Activated T-cell treated with anti-CD3 and anti-CD28 coated beads, Interleukin-2, amount 50 U/mL, for 4 hours (primary cell): ENCODE measurements at places on chromosomes 1 and 21.

DNA sequence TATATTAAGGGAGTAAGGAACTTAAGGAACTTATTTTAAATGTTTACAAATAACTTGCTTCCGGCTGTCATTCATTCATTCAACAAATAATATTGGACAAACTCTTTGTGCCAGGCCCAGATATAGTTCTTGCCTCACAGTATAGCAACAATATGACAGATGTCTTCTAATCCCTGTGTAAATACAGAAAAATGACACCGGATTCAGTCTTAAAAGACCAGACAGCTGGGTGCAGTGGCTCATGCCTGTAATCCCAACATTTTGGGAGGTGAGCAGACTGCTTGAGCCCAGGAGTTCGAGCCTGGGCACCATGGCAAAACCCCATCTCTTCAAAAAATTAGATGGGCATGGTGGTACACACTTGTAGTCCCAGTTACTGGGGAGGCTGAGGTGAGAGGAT is 23.7 kb downstream of the EIF2B3 start:
- DNase-seq, result no peak

GRCh38 chr1:57986432-57986831 is 560.1 kb downstream of the OMA1 start:
- DNase-seq, result no peak

- DNase-seq, result peak; percentile 57
Observed at GRCh38 chr21:38219049-38219628, 37.7 kb upstream of the KCNJ15 start.

DNA sequence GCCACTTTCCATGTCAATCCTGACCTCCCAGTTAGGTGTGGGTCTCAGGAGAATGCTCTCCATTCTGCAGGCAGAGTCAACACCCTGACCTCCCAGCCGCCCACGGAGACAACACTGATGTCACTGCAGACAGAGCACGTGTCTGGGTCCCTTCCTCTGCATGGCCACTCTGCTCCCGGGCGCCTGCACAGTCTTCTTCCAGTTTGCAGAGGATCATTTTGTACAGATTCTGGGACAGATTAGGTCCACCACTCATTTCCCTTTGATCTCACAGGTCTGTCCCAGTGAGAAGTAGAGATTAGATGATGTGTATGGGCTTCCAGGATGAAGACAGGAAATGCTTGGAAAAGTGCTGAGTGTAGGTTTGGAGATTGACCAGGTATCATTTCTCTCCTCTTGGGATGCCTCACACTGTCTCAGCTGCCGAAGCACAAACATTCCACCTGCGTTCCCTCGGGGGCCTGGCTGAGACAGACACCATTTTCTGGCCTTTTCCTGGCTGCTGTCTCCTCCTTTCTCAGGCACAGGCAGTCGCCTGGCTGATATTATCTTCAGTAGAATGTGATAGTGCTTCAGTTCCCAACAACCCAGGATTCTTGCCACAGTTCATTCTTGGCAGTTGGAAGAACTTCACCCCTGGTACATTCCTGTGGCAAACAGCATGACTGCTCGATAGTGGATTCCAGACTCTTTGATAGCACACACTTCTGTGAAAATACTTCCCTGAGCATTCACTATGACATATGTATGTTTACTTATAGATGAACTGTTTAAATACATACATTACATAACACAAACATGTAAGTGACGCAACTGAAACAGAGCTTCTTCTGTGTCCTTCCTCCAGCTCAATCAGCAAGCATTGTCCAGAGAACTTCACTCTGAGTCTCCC is 7.9 kb downstream of the MYBPHL start:
- DNase-seq, result no peak

DNA sequence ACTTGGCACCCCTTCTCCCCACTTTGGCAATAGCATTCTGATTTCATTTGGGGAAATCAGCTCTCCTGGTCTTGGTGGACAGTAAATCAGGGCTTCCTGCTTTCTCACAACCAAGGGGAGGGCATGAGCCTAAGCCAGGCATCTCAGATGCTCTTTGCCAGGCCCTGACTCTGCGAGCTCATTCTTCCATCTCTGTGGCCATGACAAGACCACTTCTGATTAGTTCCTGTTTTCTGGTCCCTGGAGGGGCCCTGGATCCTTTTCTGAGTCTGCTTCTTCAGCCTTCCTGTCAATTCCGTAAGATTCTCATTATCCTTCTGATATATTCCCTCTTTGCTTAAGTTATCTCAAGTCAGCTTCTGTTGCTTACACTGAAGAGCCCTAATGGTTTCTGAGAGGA is 210.4 kb downstream of the HIVEP3 start:
- no peak for DNase-seq

DNA sequence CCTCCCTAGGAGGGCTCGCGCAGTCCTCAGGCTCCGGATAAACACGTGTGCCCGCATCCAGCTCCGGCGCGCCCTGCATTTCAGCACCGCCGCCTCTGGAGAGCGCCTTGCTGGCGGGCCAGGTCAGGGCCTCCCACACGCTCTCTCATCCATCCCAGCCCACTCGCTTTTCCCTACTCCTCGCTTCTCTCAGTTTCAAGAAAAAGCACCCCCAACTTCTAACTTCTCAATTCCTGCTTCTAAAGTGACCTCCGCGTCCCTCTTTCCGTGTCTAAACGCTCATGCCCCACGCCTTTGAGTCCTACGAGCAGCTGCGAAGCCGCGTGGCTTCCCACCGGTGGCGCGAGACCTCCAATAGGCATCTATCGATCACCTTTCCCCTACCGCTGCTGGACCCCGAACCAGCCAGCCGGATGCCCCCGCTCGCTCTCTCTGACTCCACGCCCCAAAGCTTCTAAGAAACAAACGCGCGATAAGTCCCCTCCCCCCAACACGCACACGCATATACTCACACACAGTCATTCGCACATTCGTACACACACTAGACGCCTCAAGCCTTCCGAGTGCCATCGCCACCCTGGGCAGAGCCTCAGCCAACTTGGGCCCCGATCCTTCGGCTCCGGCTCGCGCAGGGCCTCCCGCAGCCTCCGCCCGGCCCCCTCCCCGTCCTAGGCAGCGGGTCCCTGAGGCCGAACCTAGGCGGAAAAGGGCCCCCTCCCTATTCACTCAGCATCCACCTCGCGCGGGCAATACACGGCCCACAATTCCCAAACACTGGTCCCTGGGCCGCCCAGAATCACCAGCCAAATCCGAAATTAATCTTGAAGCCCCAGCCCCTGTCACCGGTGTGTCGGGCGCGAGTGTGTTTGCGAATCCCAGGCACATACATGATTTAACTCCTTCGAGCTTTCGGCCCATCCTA is 1.1 kb downstream of the NMNAT2 start:
- no peak for DNase-seq

DNA sequence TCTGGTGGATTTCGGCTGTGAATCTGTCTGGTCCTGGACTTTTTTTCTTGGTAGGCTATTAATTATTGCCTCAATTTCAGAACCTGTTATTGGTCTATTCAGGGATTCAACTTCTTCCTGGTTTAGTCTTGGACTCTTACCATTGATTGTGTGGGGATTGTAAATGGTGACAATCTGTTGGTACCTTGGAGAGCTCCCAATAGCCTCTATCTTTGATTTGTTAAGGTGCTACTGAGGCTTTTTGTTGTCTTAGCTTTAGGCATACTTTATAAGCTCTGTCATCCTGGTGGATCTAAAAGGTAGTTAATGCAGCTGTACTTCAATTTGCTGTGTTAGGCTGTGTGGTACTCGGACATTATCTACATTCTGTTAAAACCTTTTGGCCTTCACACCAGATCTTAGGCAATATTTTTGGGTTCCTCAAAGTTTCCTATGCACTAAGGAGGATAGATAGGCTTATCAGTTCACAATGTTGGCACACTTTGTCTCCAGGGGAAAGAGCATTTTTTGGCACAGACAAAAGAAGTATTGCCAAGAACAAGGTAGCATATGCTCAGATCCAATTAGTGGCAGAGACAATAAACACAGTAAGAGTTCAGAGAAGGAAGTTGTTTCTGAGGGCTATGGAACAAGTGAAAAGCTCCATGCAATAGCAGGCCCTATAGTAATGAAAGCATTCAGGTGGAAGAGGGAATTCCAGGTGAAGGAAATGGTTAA is 230.4 kb downstream of the PDE4B start:
- DNase-seq, result no peak

GRCh38 chr1:89598450-89599331 is 34.2 kb upstream of the LRRC8C start:
- no peak for DNase-seq

DNA sequence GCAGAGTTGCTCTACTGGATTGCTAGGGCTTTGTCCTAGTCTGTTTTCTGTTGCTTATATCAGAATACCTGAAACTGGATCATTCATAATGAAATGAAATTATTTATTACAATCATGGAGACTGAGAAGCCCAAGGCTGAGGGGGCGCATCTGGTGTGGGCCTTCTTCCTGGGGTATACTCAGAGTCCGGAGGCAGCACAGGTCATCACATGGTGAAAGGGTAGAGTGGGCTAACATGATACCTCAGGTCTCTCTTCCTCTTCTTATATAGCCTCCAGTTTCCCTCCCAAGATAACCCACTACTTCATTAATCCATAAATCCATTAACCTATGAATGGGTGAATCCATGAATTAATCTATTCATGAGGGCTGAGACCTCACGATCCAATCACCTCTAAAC is 667.6 kb upstream of the NCAM2 start:
- DNase-seq, result no peak

GRCh38 chr1:233635765-233636502 is 22.0 kb downstream of the KCNK1 start:
- DNase-seq, result no peak

DNA sequence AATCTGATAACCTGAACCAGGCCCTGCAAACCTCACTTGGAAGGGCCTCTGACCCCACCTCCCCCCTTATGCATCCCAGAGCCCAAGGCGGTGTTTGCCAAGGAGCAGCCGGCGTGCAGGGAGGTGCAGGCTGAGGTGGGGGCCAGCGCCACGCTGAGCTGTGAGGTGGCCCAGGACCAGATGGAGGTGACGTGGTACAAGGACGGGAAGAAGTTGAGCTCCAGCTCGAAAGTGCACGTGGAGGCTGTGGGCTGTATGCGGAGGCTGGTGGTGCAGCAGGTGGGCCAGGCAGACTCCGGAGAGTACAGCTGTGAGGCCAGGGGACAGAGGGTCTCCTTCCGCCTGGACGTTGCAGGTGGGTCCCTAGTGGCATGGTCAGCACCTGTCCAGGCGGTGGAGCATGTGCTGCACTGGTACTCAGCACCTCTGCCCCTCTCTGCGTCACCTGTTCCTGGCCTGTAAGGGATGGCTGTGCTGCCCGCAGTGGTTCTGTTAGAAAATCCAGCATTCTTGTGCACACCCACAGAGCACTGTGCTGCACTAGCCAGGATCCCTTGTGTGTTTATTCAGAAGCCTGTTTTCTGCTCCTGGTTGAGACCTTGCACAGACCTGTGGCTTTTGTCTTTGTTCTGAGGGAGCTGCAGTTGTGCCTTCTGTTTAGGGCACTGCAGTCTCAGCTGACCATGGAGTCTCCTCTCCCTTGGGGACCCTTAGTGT is 11.6 kb downstream of the OBSCN start:
- no peak for DNase-seq

DNA sequence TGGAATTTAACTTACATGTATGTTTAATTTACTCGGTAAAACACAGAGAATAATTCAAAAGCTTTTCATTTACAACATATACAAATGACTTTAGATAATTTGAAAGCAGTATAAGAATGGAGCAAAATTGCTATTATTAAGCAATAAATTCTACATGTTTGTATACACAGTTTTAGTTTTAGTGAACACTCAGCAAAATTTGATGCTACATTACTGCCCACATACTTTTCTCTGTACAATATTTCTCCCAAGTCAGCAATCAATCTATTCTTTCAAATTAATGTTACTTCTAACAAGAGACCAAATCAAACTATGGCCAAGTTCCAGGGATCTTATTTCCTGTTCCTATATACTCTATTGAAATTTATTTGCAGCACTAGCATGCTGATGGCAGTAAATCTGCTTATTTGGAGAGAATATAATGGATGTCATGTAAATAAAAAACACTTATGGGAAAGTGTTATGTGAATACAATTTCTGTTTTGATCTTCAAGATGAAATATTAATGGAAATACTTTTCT is 82.6 kb upstream of the BRINP3 start:
- no peak for DNase-seq

DNA sequence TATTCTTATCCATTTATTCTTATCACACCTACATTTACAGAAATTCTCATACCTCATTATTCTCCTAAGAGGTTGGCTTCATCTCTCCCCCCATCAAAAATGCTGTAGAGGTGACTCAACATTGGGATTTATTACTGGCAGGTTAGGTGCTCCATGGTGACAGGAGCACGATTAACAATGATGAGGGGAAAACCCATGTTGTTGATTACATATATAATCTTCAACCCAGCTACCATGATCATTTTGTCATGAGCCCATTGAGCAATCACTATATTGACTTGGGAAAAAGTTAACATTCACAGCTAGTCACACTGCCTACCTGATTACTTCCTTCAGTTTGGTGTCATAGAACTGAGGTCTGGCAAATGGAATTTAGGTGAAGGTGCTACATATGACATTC is 712.1 kb upstream of the CHRM3 start:
- DNase-seq, result no peak

DNA sequence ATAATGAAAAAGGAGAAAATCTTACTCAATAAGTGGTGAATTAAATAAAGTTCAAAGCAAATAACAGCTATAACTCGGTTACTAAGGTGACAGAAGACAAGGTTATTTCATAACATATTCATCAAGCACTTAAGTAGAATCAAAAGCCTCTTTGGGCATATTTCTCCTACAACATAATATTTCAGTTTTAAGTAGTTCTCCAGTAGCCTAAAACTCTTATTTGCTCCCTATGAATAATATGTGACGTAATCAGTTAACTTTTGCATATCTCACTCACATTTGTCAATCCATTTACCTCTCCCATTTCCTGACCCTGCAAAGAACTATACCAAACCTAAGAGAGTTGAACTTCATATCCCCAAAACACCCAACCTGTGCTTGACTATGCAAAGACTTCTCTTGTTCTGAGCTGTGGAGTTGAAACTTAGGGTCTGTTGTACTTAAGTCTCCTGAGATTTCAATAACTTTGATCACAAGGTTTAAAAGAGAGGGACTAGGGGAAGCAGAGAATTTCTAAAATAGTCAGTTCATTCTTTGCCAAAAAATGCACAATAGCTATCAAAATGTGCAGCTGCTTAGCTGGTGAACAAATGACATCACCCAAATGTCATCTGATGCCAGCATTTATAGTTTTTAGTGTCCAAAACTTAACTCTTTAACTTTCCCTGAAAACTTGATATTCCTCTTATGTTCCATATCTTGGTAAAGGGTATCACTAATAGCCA is 37.2 kb downstream of the TTLL7 start:
- DNase-seq, result no peak
